Stimulated activated CD4-positive, alpha-beta T cell treated with anti-CD3 and anti-CD28 coated beads, Interleukin-2, amount 100 ng/mL, for 4 hours (primary cell): ENCODE measurements at places on chromosomes 4 and X.

DNA sequence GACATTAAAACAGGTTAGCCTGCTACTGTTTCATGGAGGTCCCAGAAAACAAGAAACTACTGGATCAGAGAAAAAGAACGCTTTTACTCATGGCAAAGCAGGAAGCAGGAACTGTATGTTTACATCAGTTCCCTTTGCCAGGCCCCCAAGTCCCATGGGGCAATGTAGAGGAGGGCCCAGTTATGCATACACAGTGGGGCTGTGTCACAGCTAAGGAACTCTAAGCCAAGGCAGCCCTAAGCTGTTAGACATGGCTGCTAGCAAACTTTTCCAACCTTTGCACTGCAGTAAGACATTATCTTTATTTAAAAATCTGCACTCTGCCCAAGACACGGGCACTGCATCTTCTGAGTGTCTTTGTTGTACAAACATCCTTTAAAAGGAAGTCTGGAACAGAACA is 975.8 kb downstream of the C4orf33 start:
- no peak for DNase-seq

GRCh38 chr4:183329954-183330742 is 7.9 kb upstream of the CLDN24 start:
- no peak for DNase-seq

DNA sequence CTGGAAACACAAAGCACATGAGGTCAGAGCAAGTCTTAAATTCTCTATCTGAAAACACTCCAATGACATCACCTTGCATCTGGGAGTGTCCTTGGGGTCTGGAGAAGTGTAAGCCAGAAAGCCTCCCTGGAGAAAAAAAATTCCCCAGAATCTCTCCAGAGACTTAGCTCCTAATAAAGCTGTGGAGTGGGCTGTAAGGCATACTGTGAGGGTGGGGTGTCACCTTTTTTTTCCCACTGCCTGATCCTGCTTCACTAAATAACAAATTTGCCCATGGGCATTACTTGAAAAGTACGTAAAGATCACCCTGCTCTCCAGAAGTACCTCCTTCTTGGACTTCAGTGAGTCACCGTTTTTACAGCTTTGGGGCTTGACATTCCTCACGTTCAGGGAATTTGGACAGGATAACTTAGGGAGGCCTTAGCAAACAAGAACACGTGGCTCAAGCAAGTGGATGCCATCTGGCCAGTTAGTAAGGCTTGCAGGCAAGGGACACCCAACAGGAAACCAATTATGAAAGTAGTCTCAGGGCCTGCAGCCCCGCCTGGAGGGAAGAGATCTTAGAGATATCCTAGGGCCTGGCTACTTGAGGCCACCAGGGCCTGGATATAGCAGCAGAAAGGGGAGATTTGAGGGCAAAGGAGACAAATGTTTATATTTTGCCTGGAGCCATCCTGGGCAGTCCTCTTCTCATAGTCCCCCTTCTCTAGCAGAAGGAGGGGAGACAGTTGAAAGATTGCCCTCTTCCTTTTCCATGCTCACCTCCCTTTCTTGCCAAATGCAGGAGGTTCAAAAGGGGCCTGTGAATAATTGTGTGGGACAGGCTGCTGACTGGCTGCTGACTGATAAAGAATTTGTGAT is 60.1 kb upstream of the PLAC1 start:
- DNase-seq = no peak

GRCh38 chrX:34884817-34885216 is 57.8 kb upstream of the FAM47B start:
- DNase-seq = no peak
